ENCODE measurements at places on chromosomes 4 and X. TPM values are rescaled to one million over a fixed set of nuclear protein-coding genes. Genes with fewer than 3 reads are reported as not detected.
A peak's percentile ranks its signal among the peaks of the same experiment; 100 is the strongest.

The DMRTC1 gene
- total RNA-seq = not detected

The PAGE2B gene
- not detected for total RNA-seq

The NAP1L5 gene
- 5.6 TPM for total RNA-seq

The PAGE4 gene
- total RNA-seq = not detected

The VCX3A gene
- total RNA-seq = 0.63 TPM

The PTPN13 gene
- 56.0 TPM for total RNA-seq

The TCP11X2 gene
- not detected for total RNA-seq

The OTUD6A gene
- not detected for total RNA-seq

The RTL5 gene
- 19.5 TPM for total RNA-seq

The HSPA4L gene
- 2.5 TPM for total RNA-seq

The CCNA2 gene
- total RNA-seq = 10.6 TPM

The OTUD5 gene
- total RNA-seq = 57.4 TPM

The DCAF8L2 gene
- not detected for total RNA-seq

The ZNF732 gene
- total RNA-seq = 0.31 TPM

The SMIM43 gene
- not detected for total RNA-seq

DNA sequence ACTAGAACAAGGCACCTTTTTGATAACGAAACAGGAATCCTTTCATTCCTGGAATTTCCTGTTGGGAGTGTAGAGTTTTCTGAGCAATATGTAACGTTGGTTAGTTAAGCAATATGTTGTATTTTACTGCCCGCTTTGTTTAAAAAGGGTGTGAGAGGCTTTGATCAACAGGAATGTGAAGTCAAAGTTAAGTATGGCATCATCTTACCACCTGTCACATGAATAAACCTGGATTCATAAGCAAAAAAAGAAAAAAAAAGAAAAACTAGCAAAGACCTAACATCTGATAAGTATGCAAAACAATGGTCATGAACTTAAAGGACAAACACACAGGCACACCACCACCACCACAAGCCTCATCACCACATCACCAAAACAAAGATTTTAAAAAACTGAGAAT lies 7.1 kb upstream of the CXCL5 start:
- no peak for DNase-seq

DNA sequence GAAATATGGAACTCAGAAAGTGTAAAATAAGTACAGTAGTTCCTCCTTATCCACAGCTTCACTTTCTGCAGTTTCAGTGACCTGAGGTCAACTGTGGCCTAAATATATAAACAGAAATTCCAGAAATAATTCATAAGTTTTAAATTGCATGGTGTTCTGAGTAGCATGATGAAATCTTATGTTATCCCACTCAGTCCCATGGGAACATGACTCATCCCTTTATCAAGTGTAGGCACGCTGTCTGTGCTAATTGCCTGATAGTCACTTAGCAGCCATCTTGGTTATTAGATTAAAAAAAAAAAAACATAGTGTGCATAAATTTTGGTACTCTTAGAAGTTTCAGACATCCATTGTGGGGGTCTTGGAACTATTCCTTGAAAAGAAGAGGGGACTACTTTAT lies 983.4 kb upstream of the ADGRL3 start:
- DNase-seq = no peak

GRCh38 chrX:110170029-110170428 lies 147.9 kb downstream of the AMMECR1 start:
- DNase-seq = no peak

GRCh38 chrX:32798990-32799389 lies 412.4 kb downstream of the DMD start:
- no peak for DNase-seq

- no peak for DNase-seq
Measured at GRCh38 chrX:72396117-72396516, 90.4 kb upstream of the CITED1 start.

DNA sequence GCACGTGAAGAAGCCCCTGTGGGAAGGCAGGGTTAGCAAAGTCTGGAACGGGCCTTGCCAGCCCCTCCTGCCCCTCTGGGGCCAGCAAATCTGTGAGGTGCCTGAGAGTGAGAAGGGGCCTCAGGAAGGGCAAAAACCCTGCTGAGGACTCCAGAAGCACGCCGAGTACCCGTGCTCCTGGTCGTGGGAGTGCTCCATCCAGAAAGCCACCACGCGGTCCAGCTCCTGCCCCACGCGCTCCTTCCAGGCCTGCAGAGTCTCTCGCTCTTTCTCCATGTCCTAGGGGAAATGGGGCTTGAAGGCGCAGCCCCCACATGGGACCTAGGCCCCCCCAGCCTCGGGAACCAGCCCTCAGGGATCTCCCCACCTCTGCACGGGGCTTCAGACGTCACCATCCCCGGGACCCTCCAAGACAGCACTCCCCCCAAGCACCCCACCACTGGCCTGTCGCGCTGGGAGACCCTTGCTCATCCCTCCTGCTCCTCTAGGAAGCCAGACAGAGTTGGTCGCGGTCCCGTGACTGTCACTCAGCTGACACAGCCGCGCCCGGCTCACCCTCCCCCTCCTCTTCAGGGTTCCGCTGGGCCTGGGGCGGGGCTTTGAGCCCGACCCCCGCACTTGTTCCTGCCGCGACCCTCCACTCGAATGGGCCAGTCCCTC lies at the start of gene RENBP:
Gene RENBP (minus strand): TSS at position 504 of the 660 bp plus-strand sequence. CDS start 33 bp downstream, at position 471.
- no peak for DNase-seq

DNA sequence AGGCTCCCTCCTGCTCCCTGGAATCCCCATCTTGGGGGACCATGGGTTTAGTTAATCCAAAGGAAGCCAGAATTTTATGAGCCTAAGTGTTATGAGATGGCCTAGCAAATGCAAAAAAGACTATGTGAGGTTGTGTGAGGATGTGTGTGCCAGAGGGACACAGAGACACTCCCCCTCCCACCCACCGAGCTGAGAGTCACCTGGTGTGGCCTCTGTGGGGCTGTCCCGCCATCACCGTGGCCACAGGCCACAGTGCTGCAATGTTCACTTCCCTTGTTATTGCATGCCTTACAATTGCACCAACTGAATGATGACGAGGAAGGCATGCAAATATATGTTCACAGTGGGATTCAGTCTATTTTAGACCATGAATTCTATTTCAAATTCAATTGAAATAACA lies 601 bp upstream of the FGFBP2 start:
- no peak for DNase-seq

DNA sequence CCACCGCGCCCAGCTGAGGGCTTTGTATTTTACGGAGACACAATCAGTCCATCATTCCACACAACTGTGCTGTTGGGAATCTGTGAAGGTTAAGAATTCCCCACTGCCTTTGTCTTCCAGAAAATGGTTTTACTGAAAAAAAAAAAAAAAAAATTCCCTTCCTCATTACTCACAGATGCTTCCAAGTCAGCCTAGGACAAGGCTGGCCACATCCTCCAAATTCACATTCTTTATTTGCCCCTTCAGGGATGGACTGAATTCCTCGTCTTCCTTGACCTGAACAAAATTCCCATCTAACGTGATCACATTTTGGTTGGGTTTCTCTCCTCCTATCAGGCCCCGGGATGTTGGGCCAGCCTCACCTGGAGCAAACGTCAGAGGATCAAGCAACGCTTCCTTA lies 130.3 kb downstream of the DHRSX start:
- no peak for DNase-seq

DNA sequence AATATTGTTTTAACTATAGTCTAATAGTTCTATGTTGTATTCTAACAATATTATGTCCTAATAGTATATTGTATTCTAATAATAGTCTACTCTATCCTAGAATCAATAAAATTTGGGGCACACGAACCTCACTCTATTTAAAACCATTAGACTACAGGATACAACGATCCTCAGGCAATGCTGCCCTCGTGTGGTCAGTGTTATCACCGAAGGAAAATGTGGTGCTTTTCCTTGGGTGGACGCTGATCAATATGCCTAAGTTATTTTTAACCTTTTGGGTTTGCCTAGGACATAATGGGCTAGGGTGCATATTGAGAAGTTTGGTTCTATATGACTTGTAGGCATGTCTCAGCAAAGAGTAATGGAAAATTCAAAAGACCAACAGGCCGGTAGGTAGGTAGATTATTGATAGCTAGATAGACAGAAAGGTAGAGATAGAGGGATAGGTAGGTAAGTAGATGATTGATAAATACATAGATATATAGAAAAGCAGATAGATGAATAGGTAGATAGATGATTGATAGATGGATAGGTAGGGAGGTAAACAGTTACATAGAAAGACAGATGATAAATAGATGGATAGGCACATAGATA lies 75.1 kb downstream of the PRKX start:
- no peak for DNase-seq

DNA sequence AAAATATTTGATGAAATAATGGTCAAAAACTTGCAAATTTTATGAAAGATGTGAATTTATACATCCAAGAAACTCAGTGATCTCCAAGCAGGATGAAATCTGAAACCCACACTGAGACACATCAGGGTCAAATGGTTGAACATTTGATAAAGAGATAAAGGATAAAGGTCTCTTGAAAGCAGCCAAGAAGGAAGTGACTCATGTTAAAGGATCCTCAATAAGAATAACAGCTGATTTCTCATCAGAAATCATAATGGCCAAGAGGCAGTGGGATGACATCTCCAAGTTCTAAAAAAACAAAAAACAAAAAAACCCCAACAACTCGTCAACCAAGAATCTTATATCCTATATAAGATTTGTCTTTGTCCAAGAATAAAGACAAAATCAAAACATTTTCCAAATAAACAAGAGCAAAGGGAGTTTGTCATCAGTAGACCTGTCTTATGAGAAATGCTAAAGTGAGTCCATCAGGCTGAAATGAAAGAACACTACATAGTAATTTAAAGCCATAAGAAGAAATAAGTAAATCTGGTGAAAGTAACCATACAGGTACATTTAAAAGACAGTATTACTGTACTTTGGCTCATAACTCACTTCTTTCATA lies 121.7 kb downstream of the PDS5A start:
- DNase-seq = no peak

DNA sequence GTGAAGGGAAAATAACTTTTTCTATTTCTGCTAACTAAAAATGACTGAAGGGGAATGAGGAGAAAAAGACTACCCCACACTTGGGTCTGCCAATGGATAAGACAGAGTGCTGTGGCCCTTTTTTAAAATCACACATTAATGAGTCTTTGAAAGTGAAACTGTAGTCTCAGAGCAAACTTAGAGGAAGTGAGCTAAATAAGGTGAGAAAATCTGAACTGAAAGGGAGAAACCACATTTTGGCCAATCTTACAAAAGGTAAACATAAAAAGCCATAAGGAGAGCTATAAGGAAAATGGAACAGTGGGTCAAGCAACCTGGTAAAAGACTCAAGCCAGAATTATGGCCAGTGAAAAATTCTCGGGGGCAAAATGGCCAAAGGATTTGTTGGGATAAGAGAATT lies 755.1 kb upstream of the IGFBP7 start:
- DNase-seq = no peak

DNA sequence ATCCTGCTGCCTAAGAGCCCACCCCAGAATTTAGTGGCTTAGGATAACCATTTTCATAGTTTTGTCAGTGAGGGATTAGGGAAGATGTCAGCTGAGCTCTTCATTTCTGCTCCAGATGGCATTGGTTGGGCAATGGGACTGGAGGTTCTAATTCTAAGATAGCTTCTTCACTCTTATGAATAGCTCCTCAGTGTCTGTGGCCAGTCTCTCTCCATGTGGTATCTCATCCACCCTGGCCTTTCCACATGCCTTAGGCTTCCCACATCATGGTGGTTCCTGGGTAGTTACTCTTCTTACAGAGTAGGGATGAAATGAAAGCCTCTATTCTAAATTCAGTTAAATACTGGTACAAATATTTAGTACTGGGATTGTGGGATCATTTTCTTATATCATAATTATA lies 31.3 kb downstream of the REPS2 start:
- no peak for DNase-seq

DNA sequence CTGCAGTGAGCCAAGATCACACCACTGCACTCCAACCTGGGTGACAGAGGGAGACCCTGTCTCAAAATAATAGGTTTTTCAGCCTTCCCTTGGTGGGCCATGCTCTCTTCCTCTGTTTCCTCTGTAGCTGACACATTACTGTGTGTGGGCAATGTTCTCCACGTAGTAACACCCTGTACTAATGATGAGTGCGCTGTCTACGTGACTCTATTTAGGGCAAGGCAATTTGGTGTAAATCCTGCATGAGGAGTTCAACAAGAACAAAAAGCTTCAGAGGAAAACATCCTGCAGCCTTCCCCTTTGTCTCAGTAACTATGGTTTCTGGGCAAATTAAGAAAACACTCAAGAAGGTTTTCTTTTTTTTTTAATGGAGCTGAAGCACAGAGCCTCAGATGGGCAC lies 24.4 kb upstream of the JAKMIP1 start:
- peak; percentile 7 for DNase-seq

DNA sequence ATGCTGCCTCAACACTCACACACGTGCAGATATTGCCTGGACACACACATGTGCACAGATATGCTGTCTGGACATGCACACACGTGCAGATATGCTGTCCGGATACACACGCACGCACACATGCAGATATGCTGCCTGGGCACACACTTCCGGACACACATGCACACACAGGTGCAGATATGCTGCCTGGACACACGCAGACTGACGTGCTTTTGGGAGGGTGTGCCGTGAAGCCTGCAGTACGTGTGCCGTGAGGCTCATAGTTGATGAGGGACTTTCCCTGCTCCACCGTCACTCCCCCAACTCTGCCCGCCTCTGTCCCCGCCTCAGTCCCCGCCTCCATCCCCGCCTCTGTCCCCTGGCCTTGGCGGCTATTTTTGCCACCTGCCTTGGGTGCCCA lies 14.7 kb downstream of the FGFRL1 start:
- no peak for DNase-seq

GRCh38 chrX:4588893-4589292 lies 875.4 kb upstream of the PRKX start:
- no peak for DNase-seq

- peak; percentile 99 for DNase-seq
Measured at GRCh38 chr4:119212234-119212963, at the start of gene USP53. TSS of gene USP53 (plus strand) at chr4:119212713. CDS start at chr4:119239760, 27,047 bp downstream.

DNA sequence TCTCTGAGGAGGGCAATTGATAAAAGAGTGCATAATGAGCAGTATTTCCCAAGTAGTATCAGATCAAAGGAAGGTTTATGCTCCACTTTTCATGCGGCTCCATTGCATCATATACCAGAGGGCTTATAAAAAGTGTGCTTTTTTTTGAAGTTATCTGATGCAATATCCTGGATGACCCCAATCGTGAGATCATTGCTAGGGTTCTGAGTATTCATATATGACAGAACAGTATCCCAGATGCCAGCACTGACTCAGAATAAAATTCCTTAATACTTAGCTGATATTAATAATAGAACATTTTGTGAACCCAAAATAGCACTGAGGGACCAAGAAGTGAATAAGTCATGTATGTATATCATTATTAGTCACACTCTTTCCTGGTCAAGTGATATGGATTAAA lies 945.5 kb upstream of the AGA start:
- DNase-seq = no peak
